ENCODE measurements at places on chromosomes 3 and 15.
A peak's percentile ranks its signal among the peaks of the same experiment; 100 is the strongest.

DNA sequence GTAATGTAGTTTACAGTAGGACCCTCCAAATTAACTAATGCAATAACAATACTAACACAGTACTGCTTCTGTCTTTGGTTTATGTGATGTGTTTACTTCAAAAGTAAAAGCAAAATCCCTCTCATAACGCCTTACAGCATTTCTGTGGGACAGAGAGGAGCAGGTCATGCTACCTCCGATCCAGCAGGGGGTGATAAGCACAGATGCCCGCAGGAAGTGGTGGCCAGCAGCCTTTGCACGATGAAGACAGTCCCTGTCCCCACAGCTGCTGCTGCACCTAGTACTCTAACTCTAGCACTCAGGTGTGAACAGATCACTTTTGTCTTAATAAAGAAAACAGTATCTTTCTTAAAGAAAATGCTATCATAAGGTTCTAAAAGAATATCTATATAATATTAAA is 38.3 kb downstream of the ANO10 start:
- no peak for DNase-seq

- DNase-seq, result no peak
These were observed 81.7 kb downstream of the MSL2 start for GRCh38 chr3:136114421-136114820.

GRCh38 chr15:38826880-38827279 is 262.3 kb upstream of the RASGRP1 start:
- DNase-seq, result no peak

- DNase-seq, result no peak
These were observed 238.2 kb upstream of the BHLHE40 start for GRCh38 chr3:4741106-4741403.

- no peak for DNase-seq
These were observed 20.3 kb downstream of the IMPG2 start for GRCh38 chr3:101300073-101300472.

DNA sequence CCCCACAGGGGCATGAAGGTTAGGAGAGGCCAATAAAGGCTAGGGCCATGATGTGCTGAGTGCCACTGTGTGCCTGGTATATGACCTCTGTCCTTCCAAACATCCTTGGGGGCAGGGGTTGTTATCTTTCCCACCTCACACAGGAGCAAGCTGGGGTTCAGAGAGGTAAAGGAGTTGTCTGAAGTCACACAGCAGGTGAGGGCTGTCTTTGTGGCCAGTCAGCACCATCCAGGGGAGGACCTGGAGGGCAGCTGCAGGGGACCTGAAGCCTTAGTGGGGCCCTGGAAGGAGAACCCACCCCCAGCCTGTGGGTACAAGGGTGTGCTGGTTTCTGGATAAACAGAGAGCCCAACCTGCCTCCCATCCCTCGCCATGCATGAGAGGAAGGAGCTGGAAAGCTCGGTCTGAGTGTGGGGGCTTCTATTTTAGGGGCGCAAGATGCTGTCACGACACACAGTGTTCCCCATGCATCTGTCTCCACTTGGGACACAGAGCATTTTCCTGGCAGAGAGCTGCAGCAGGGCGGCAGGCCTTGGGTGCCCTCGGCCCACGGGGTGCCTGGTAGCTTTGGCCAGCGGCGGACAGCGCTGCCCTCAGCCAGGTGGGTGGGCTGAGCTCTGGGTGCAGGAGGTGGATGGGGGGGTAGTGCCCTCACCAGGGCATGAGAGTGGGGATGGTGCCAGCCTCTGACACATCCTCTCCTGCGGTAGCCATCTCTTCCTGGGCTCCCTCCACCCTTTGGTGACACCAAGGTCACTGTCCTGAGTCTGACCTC is 14.7 kb downstream of the IQSEC1 start:
- no peak for DNase-seq

DNA sequence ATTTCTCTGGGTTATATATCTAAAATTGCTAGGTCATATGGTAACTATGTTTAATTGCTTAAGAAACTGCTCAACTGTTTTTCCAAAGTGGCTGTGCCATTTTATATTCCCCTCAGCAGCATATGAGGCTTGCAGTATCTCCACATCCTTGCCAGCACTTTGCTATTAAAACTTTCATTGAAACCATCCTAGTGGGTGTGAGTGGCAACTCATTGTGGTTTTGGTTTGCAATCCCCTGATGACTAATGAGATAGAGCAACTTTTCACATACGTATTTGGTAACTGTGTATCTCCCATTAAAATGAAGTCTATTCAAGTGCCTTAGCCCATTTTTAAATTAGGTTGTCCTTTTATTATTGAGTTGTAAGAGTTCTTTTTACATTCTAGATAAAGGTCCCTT is 17.3 kb downstream of the KPNA1 start:
- peak; percentile 94 for DNase-seq

DNA sequence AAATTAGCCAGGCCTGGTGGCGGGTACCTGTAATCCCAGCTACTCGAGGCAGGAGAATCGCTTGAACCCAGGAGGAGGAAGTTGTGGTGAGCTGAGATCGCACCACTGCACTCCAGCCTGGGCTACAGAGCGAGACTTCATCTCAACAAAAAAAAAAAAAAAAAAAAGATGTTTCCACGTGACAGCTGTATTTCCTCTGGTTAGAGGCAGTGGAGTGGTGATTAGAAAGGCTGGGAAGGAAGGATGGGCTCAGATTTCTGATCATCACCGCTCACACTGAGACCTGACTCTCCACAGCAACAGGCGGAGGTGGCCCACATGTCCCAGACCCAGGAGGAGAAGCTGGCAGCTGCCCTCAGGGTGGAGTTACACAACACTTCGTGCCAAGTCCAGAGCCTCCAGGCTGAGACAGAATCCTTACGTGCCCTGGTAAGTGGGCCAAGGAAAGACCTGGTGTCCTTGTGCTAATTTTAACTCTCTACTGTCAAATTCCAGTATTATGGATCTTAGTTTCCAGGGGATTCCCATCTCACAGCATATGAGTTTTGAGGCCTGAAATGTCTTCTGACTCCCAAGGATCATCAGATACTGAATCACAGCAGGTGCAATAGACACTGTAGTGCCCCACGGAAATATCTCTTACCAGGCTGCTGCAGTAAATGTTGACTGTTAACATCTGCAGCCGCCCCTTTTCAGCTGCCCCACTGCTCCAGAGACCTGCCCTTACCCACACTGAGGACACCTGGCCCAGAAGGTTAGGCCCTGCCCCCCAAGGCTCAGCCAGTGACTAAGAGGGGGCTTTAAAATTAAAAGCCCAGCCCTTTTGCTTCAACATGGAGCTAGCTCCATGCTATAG is 66.9 kb downstream of the BFSP2 start:
- no peak for DNase-seq

DNA sequence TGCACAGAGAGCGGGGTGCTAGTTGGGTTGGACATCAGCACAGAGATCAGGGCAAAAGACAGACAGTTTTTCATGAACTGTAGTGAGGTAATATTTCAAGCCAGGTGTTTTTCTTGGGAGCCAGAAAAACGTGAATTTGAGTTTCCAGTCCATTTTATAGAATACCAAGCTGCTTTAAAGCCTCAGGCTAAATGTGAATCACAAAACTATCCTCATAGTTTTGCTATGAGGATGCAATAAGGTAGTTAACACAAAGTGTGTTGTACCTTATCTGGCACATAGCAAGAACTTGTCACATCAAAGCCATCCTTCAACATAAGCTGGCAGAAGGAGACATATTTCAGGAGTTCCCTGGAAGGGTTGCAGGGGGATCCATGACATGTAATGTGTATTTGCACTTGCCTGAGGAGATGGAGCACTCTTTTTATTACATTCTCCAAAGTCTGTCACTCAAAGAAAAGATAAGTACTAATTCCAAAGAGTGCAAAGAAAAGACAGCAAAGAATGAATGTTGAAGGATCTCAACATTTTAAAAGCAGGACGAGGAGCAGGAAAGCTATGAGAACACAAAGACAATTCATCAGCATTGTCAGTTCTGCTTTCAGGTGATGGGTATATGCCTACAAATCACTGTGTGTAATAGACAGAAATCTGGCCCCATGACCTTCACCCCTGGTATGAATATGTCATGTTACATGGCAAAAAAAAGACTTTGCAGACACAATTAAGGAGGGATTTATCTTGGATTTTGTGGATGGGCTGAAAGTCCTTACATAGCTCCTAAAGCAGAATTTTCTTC is 1046.4 kb downstream of the NTRK3 start:
- DNase-seq, result no peak

DNA sequence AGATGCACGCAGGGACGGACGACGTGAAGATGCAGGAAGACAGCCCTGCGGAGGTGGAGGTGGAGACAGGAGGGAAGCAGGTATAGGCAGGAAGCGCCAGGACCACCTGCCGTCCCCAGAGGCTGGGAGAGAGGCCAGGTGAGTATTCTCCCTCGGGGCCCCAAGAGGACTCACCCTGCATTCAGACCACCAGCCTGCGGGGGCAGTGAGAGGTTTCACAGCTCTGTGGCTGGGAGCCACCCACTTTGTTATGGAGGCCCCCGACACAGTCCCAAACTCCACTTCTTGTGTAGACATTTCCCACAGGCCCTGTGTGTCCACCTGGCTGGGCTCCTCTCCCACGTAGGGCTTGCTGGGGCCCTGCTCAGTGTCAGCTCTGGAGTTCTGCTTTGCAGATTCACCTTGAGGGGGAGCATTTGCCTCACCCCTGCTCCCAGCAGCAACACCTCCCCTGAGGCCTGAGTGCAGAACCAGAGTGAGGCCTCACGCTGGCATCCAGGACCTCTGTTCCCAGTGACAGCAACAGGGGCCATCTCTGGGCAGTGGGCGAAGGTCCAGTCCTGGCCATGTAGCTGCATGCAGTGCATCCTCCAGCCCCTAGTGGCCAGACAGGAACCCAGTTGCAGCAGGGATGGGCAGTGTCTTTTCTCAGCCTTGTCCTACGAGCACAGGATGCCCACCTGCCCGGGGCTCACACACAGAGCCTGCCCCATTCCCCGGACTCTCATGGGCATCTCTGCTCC is 119.4 kb upstream of the IQSEC1 start:
- no peak for DNase-seq

- DNase-seq, result no peak
These were observed 41.8 kb downstream of the CHCHD6 start for GRCh38 chr3:126745760-126746394.

- DNase-seq, result peak; percentile 100
These were observed 1.1 kb upstream of the ZBTB38 start for GRCh38 chr3:141367038-141367730.

GRCh38 chr15:78342021-78342420 is 1.9 kb downstream of the CRABP1 start:
- DNase-seq, result no peak

- no peak for DNase-seq
These were observed 21.7 kb downstream of the ATG3 start for GRCh38 chr3:112539825-112540650.

DNA sequence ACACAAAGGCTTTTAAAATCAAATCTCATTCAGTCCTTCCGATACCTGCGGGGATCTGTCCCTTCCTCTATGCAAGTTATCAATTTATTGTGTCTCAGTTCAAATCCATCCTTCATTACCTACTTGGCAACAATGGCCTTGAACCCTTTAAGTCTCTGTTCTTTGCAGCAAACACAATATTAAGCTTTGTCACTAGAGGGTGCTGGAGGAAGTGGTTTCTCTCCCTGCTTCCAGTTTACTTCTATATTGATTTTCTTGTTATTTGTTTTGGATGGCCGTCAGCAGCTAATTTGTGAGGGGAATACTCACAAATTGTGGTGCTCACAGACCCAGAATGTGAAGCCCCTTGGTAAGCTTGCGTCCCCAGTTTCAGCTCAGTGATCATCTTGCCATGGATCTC is 278.3 kb downstream of the FGF12 start:
- DNase-seq, result no peak

DNA sequence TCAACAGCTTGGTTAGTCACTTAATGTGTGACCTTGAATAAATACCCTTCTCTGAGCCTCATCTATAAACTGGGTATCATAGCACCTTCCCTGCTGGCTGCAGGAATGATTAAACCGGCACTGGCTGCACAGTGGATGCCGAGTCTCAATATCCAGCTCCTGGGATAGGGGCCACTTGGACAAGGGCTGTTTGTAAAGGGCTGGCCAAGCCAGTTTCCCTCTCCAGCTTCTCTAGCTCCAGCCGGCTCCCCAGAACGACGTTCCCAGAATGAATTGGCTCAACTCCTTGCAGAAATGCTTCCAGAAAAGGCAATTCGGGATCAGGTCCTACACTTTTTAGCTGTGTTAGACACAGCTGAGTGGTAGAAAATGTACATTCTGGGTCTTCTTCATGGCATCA is 58.8 kb downstream of the LSM3 start:
- no peak for DNase-seq

- DNase-seq, result no peak
These were observed 34.0 kb downstream of the ARIH2 start for GRCh38 chr3:48952510-48953118.

GRCh38 chr15:58701376-58701775 is 48.1 kb downstream of the ADAM10 start:
- no peak for DNase-seq

- no peak for DNase-seq
These were observed 34.8 kb downstream of the ZMAT3 start for GRCh38 chr3:179036626-179037300.

GRCh38 chr15:43920254-43920600 is 93.4 kb downstream of the WDR76 start:
- DNase-seq, result no peak

GRCh38 chr15:79978655-79979514 is 7.9 kb upstream of the BCL2A1 start:
- peak; percentile 61 for DNase-seq
